ENCODE measurements at places on chromosomes 5 and 9.

DNA sequence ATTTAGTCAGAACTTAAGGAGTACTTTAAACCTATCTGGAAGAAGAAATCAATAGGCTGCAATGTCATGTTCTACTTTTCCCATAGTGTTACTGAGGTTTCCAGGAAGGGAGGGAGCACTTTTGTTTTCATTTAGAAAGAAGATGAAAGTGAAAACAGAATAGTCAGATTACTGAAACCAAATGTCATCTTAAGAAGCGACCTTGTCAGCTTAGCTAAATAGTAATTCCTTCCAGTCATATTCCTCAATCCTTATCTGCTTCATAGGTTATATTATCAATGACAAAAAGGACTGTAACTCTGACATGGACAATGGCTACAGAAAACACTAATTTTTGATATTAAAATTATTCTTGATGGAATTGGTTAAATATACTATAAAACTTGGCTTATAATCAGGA is 27.7 kb downstream of the SAR1B start:
- no peak for DNase-seq

- DNase-seq, result no peak
Measured at GRCh38 chr5:168086104-168086610, 205.3 kb upstream of the WWC1 start.

DNA sequence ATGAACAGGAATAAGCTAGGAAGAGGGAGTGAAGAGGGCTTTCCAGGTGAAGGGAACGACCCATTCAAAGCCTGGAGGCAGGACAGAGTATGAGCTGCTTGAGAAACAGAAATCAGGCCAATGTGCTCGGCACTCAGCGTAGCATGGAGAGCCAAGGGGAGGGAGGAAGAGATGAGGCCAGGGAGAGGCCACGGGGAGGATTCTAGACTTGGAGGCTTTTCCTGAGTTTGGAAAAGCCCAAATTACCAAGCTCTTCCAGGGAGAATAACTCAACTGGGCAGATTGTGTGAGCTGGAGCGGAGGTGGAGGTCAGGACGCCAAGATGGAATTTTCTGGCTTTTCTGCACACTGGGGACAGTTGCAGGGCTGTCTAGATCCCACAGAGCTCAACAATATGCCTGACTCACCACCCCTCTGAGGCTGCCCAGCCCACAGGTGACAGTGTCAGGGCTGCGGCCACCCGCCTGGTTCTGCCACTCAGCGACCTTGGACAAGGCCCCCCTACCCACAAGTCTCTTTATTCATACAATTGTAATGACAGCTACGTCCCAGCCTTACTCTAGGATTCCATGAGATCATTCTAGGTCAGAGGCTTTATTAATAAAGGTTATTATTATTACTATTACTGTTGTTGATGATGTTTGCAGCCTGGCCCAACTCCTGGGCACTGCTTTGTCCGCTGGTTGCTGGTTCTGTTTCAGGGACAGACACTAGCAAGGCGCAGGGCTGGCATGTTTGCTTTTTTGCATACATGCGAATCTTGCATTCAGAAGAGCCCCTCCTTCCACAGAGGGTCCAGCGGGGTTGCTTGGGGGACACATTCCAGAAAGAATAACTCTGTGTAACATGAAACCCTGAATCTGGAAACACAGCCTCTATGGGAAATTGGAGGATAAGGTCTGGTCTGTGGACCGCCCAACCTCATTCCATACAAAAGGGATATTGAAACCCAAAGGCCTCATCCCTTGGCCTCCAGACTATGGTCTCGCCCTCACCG is 9.4 kb upstream of the LMX1B start:
- DNase-seq, result no peak

DNA sequence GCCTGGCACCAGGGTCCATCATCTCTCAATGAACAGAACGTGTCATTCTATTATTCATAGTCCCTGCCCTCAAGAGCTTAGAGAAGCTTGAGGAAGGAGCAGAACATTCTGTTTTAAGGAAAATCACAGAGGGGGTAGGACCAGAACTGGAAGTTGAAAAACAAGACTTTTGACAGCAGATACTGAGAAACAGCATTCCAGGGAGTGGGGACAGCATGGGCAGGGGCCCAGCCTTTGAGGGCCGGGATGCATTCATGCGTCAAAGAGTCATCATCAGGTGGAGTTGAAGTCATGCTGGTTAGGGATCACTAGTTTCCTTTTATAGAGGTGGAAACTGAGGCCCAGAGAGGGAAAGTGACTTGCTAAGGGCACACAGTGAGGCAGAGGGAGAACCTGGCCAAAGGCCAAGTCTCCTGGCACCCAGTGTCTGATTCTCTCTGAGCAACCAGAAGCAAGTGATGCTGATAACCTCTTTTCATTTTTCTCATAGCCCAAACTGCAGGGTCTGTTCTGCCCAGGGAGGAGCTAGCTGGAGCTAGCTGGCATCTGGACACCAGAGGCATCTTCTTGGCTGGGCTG is 41.5 kb upstream of the STXBP1 start:
- no peak for DNase-seq

GRCh38 chr9:126636983-126637798 is 23.5 kb downstream of the LMX1B start:
- DNase-seq, result no peak

DNA sequence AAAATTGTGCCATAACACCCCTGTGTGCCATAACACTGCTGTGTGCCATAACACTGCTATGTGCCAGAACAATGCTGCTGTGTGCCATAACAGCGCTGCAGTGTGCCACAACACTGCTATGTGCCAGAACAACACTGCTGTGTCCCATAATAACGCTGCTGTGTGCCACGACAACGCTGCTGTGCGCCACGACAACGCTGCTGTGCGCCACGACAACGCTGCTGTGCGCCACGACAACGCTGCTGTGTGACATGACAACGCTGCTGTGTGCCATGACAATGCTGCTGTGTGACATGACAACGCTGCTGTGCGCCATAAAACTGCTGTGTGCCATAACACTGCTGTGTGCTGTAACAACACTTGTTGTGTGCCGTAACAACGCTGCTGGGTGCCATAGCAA is 25.9 kb downstream of the CFAP90 start:
- no peak for DNase-seq

- DNase-seq, result no peak
Measured at GRCh38 chr5:164336276-164336675, 830.9 kb downstream of the MAT2B start.

- no peak for DNase-seq
Measured at GRCh38 chr9:71680189-71680980, 87.9 kb downstream of the CEMIP2 start.

DNA sequence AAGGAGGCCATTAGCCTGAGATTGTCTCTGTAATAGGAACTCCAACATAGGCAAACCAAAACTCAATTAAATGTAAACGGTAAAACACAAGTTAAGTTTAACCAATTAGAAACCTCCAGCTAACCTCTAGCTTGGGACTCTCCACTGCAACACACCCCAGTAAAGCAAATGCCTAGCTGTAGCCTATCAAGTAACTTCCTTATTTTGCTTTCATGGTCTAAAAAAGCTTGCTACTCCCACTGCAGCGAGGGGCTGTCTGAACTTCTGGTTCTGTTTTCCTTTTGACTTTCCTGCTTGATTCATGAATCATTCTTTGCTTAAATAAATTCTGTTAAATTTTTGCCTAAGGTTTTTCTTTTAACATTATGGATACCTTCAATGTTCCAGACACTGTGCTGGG is 24.4 kb upstream of the C5orf46 start:
- DNase-seq, result no peak

- DNase-seq, result no peak
Measured at GRCh38 chr9:120935383-120935857, 8.8 kb upstream of the TRAF1 start.

GRCh38 chr5:176824604-176825003 is 14.2 kb downstream of the UNC5A start:
- DNase-seq, result no peak

- DNase-seq, result no peak
Measured at GRCh38 chr5:70440-70839, 21.5 kb upstream of the PLEKHG4B start.

DNA sequence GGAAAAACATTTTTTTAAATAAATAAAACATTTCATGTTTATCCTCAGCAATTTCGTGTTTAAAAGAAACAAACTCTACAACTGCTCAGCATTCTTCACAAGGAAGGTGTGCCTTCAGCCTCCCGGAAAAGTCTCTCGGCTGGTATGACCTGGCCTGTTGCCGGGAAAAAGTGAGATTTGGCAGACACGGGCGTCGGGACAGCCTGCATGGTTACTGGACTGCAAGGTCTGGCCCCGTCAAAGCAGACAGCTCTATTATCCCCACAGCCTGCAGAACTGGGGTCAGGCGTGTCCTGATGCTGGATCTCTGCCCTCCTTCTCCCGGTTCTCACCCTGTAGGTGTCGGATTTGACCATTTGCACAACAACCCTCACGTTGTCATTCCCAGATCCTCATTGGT is 120.3 kb upstream of the SPATA31C2 start:
- DNase-seq, result no peak

DNA sequence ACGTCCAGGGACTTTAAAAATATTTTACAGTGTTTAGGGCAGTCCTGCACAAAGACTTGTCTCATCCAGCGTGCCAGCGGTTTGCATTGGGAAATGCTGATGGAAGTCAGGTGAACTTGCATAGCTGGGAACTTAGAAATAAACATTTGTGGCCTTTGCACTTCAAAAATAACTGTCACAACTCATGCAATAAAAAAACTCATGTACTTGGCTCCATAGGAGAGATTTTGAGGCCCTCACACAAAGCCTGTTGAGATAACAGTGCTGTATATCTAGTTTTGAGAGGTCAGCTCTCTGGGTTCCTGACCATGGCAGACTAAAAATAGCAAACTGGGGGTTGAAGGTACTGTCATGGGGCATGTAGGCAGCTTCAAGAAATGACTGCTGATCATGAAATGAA is 5.5 kb downstream of the COMMD10 start:
- DNase-seq, result no peak

DNA sequence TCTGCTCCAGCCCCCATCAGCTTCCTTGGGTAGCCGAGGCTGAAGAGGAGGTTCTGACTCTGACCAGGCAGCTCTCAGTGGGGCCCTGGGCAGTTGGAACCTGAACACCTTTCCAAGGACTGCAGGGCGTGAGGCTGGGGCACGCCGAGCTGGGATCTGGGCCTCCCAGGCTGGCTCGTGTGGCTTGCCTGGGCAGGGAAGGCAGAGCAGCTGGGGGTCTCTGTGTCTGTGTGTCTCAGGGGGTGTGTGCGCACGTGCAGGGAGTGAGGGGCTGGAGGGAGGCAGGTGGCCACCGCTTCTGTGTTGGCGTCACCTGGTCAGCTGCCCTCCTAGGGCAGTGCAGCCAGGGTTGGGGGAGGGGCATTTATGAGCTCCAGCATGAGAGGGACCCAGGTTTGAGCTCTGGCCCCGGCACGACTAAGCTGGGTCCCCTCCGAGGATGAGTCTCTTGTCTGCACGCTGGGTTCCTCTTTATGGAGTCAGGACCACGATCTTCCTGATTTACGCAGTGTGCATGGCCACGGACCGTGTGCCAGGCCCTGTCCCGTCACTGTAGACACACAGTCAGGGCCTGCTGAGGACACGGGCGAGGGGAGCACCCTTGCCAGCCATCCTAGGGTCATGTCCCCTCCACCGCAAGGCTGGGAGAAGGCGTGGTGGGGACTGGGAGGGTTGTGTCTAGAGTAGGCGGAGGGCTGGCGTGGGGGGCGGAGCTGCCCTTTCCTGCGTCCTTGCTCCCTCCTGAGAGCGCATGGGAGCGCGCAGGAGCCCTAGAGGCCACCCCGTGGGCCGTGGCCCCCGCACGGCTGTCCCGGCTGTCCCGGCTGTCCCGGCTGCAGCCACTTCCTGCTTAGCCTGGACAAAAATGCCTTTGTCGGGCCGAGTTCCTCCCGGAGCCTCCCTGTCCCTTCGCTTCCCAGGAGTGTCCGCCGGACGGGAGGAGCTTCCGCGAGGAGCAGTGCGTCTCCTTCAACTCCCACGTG is 4.6 kb downstream of the ADAMTSL2 start:
- no peak for DNase-seq

- no peak for DNase-seq
Measured at GRCh38 chr5:112634166-112634565, 103.5 kb upstream of the APC start.

- DNase-seq, result no peak
Measured at GRCh38 chr9:82346040-82346439, 357.5 kb downstream of the SPATA31D1 start.

GRCh38 chr5:169719360-169720314 is 82.6 kb downstream of the DOCK2 start:
- DNase-seq, result peak; percentile 44

GRCh38 chr9:123455187-123455586 is 99.2 kb downstream of the CRB2 start:
- DNase-seq, result no peak

DNA sequence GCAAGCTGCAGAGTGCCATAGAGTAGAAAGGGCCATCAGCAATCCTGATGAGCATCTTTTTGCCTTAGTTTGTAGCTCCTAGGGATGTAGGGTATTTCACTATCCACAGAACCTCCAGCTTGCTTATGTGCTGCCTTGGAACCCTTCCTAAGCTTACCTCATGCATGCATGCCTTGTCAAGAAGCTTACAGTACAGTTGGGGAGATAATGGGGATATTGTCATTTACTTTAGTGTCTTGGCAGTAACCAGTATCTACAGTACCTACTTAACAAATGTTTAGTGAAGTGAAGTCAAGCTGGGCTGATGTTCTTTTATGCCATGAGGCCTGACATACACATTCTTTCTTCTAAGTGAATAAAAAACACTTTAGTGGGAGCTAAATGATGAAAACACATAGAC is 164.6 kb upstream of the PPP1R2B start:
- DNase-seq, result no peak

- DNase-seq, result no peak
Measured at GRCh38 chr5:39755452-39755851, 330.7 kb upstream of the DAB2 start.

GRCh38 chr5:43034591-43034968 is 5.5 kb downstream of the ANXA2R start:
- no peak for DNase-seq

- DNase-seq, result peak; percentile 16
Measured at GRCh38 chr5:24633715-24634325, 11.0 kb downstream of the CDH10 start.

DNA sequence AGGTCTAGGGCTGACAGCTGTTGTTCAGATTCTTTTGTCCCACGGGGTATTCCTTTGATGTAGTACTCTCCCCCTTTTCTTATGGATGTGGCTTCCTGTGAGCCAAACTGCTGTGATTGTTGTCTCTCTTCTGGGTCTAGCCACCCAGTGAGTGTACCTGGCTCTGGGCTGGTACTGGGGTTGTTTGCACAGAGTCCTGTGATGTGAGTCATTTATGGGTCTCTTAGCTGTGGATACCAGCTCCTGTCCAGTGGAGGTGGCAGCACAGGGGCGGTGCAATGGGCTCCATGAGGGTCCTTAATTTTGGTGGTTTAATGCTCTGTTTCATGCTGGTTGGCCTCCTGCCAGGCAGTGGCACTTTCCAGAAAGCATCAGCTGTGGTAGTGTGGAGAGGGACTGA is 161.3 kb downstream of the CAVIN4 start:
- no peak for DNase-seq
